GM04503 (cell line): ENCODE measurements at places on chromosomes 1 and 21.

- no peak for DNase-seq
Measured at GRCh38 chr1:35576061-35576765, 3.1 kb downstream of the TFAP2E start.

GRCh38 chr1:101236516-101237228 lies at the start of gene S1PR1:
TSS of gene S1PR1 (plus strand) at chr1:101237019. CDS start at chr1:101238985, 1,966 bp downstream.
- no peak for DNase-seq

DNA sequence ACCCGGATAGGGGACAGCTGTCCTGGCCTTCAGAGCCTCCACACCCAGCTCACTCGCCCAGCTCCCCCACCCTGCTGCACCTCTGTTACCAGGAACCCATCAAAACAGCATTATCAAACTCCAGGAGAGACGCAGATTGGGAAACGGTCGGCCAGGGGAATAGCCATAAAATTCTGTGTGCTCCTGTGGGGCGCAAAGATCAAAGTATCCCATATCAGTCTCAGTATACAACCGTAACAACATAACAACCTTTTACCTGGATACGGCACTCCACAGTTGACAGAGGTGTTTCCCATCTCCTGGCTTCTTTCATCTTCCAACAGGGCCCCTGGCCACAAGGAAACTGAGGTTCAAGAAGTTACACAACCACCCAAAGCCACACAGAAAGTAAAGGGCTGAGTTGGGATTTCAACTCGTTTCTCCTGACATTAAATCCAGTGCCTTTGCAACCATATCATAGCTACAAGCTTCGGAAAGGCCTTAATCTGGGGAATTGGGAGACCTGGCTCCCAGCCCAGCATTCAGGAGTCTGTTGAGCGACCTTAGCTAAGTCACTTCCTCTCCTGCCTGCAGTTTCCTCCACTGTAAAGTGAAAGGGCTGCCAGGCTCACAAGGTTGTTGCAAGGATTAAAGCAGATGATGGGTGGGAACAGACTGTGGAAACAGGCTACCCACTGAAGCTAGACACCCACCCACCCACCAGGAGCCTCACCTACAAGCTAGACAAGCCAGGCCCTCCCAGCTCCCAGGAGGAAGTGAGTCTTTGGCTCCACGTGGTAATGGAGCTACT lies 8.1 kb upstream of the EPHB2 start:
- DNase-seq, result no peak

DNA sequence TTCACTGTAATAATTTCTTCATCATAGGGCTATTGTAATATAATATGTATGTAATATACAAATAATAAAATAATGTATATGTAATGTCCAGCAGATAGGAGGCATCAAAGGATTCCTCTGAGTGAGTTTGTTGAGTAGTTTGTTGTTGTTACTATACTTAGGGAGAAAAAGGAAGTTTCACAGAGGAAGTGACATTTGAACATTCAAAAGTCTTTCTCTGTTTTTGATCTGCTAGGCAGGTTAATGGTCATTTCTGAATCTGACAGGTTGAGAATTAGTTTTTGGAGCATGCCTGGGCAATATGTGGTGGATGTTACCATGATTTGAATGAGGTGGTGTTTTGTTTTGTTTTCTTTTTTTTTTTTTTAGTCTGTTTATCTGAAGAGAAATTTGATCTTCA lies 102.1 kb downstream of the NRDC start:
- DNase-seq, result no peak

DNA sequence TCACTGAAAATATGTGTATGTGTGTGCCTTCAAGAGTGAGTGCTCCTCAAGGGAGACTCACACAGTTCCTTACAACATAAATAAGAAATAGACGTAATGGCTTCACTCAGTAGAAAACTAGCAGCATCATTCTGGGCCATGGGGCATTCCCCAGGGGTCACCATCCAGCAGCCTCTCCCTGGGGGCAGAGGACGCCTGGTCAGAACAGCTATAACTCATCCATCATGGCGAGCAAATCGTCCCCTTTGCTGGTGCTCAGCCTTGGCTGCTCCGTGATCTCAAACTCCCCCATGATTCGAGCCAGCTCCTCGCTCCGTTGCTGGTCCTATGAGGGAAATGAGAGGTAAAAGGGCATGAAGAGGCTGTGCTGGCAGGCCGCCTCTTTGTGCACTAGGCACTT lies 20.2 kb upstream of the LSM10 start:
- no peak for DNase-seq

- DNase-seq, result no peak
Measured at GRCh38 chr1:171790318-171790717, 8.9 kb downstream of the METTL13 start.

GRCh38 chr1:205523891-205524793 lies 19.7 kb downstream of the CDK18 start:
- DNase-seq, result no peak

DNA sequence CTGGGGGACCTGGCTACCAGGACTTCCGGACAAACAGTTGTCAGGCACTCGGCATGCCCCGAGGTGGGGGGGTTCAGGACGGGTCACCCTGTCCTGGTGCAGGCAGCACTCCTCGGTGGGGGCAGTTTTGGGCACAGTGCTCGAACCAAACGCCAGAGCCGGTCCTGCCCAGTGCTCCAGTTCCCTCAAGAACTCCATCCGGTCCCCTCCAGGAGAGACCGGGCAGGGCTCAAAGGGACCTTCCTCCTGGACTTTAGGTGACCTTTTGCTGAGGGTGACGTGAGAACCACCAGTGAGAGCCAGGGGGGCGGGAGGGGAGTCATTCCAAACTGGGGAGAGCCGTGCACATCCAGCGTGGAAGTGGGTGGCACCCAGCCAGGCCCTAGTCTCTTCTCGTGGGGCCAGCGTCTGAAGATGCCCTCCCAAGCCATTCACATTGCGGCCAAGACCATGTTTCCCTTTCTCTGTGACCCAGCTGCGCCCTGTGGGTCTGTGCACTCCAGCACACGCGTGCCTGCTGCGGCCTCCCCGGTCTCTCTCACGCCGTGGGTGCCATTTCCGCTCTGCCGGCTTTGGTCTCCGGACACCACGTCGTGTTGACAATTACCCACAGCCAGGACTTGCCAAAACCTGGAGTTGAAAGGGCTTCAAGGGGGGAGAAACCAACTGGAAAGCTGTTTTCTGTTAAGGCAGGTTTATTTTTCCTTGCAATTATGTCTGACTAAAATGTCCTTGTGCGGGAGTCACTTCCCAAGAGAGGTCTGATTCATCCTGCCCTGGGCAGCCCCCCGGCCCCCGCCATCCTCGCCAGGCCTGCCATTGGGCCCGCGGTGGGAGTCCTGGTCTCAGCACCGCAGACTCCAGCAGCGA lies 178.8 kb upstream of the ARHGEF16 start:
- DNase-seq, result no peak

DNA sequence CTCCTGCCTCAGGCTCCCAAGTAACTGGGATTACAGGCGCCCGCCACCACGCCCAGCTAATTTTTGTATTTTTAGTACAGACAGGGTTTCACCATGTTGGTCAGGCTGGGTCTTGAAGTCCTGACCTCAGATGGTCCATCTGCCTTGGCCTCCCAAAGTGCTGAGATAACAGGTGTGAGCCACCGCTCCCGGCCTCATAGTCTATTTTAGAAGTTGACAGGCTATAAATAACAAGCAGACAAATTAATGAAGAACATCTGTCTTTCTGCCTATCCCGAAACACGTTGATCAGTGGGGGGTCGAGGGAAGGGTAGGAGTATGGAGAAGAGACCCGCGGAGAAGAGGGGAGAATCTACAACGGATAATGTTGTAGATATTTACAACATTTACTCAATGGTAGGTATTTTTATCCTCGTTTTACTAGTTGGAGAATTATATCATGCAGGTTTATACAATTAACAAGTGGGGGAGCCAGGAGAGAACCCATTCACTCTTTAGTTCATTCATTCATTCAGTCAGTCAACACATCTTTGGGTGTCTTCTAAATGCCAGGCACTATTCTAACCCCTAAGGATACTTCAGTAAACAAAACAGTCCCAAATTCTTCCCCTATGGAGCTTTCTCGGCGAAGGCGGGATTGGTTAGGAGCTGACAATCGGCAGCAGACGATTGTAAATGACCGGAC lies 497 bp upstream of the IFNAR2 start:
- no peak for DNase-seq

DNA sequence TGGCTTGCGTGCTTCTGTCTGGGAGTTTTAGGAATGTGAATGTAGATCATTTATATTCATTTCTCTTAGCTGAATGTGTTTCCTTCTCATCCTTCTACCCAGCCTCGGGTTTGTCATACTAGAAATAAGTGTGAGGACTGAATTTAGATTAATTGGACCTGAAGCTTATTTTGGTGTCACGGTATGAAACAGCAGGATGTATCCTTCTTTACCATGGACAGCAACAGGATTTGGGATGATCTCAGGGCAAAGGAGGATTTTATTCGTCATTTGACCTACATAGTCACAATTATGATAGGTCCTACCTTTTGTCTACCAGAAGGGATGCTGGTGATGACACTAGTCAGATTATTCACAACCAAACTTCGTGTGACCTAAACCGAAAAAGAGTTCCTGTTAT lies 127.4 kb downstream of the FMN2 start:
- DNase-seq, result no peak

DNA sequence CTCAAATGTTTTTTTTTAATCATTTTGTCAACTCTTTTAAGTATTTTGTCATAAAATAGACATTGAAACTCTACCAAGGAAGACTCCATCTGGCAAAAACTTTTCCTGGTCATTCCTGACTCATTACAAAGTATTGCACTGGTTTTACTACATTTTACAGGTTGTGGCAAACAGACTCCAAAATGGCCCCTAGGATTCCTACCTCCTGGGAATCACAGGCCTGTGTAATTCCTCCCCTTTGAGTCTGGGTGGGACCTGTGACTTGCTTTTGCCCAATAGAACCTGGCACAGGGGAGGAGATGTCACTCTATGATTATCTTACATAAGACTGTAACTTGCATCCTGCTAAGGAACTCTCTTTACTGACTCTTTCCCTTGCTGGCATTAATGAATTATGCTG lies 123.6 kb upstream of the KCNJ6 start:
- no peak for DNase-seq

- DNase-seq, result no peak
Measured at GRCh38 chr1:163120372-163120771, 51.2 kb downstream of the RGS4 start.

DNA sequence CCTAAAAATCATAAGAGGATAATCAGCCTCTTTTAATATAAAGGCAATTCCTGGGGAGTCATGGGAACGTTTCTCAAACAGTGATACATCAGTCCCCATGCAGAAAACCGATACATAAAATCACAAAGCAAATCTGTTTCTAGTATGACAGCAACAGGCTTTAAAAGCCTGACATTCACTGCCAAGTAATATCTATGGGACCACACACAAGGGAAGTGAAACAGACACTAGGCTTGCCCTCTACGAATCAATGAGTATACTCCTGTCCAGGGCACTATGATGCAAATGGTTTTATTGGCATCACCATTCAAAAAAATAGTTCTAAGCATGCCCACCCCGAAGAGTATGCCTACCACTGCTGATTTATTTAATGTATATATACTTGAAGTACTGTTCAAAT lies 54.4 kb downstream of the TIAM1 start:
- DNase-seq, result no peak

DNA sequence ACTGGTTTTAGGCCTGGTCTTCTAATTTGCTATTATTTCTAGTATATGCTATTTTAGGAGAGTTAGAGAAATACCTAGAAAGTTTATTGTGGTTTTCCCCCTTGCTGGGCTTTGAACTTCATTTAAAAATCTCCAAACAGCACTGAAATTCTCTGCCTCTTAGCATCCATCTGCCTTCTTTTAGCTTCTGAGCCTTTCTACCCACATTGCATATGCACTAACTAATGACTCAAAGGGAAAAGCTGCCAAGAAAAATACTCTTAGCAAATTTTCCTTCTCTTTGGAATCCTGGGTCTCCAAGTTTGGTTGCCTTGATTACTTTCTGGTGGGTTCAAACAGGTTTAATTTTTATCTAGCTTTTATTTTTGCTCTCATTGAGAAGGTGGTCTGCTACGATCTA lies 408.4 kb upstream of the PTBP2 start:
- no peak for DNase-seq

GRCh38 chr1:215720126-215720525 lies 153.0 kb downstream of the KCTD3 start:
- no peak for DNase-seq

- DNase-seq, result no peak
Measured at GRCh38 chr1:183360473-183360872, 57.7 kb downstream of the NMNAT2 start.

- DNase-seq, result no peak
Measured at GRCh38 chr1:93757256-93758036, 75.8 kb upstream of the BCAR3 start.

GRCh38 chr1:182681568-182681912 lies 2.8 kb downstream of the RGS8 start:
- DNase-seq, result no peak

DNA sequence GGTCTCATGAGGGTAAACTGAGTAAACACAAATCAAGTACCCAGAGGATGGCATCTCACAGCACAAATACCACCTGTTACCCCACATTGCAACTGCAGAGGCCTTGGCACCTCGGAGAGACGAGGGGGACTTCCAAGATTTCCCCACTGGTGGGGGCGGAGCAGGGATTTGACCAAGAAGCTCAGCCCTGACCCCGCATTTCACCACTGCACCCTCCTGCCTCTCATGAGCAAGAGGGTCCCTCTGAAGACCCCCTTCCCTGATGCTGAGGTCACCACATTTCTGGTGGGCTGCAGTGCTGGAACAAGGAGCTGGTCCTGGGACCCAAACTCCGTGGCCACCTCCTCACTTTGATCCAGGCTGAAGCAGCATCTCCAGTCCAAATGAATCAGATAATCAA lies 342.4 kb downstream of the NPHP4 start:
- no peak for DNase-seq

- DNase-seq, result no peak
Measured at GRCh38 chr1:93350875-93351274, 5.2 kb downstream of the DR1 start.

DNA sequence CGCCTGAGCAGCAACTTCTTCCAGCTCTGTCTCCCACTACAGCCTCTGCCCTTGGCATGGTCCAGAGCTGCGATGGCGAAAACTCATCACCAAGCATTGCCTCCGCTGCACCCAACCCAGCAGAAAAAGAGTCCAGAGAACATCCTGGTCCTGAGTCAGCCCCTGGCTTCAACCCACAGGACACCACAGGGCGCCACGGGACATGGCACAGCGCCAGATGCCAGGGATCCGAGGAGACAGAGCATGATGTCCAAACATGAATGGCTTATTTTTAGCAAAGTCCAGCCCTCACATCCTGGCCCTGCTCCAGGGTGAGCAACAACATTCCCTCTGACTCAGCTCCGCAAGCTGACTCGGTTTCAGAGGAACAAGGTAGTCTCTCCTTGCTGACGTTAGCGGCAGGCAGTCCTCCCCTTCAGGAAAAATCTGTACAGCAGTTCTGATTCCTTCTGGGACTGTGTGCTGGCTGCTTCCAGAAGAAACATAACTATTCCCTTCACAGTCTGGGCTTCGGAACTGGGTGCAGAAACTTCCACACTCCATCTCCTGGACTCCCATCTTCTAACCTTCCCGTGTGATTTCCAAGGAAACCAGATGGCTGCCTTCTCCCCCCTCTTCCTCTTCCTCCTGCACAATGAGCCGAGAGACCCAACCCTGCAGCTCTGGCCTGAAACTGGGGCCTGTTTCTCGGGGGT lies 131.3 kb downstream of the TOMM20 start:
- peak; percentile 98 for DNase-seq
